ENCODE measurements at places on chromosomes 12 and 14. TPM values are rescaled to one million over a fixed set of nuclear protein-coding genes. Genes with fewer than 3 reads are reported as not detected.

The KCNJ8 gene
- 6.6 TPM for total RNA-seq

DNA sequence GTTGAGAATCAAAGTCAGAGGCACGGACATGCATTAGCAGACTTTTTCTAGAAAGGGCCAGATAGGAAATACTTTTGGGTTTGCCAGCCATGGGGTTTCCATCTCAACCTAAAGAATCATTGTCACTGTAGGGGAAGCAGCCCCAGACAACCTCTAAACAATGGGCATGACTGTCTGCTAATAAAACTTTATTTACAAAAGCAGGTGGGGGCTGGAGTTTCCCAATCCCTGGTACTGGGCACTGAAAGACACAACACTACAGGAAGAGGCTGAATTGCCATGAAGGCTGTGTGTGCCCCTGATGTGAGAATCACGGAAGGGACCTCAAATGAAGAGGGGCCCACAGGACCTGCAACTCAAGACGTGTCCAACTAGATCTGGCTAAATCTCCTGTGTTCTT is 62.0 kb upstream of the GPR68 start:
- no peak for DNase-seq

The OR4K5 gene
- total RNA-seq = not detected

DNA sequence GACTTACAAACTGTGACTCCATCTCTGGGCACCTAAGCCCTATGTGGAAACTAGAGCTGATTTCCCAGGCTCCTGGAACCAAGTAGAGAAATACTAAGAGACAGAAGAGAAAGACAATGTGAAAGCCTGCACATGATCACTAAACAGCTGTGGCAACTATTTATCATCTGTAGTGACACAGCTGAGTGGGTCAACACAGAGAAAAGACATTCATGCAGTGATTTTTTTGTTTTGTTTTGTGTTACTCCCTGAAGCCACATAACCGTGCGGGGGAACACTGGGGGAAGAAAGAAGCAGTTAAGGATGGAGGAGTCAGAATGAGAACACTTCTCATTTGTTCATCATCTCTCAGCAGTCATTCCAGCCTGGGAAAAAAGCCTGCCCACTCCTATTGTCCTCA is 1.5 kb downstream of the PRR4 start:
- DNase-seq = no peak

DNA sequence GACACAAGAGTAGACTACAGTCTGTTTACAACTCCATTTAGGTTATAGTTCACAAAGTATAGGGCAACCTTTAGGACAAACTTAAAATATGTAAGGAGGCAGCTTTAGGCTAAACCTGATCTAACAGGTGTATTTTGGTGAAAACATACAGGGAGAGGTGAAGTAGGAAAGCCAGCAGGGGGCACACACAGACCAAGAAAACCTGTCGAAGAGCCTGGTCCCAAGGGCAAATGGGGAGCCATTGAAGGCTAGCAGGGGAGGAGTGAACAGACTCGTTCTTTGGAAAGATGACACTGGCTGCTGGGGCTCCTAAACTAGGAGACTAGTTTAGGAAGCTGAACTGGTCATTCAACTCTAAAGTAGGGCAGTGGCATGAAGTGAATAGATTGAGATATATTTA is 138.8 kb upstream of the WSCD2 start:
- no peak for DNase-seq

GRCh38 chr12:131057211-131057721 is 103.6 kb downstream of the ADGRD1 start:
- no peak for DNase-seq

- DNase-seq = no peak
Measured at GRCh38 chr12:120979220-120979861, 998 bp downstream of the HNF1A start.

DNA sequence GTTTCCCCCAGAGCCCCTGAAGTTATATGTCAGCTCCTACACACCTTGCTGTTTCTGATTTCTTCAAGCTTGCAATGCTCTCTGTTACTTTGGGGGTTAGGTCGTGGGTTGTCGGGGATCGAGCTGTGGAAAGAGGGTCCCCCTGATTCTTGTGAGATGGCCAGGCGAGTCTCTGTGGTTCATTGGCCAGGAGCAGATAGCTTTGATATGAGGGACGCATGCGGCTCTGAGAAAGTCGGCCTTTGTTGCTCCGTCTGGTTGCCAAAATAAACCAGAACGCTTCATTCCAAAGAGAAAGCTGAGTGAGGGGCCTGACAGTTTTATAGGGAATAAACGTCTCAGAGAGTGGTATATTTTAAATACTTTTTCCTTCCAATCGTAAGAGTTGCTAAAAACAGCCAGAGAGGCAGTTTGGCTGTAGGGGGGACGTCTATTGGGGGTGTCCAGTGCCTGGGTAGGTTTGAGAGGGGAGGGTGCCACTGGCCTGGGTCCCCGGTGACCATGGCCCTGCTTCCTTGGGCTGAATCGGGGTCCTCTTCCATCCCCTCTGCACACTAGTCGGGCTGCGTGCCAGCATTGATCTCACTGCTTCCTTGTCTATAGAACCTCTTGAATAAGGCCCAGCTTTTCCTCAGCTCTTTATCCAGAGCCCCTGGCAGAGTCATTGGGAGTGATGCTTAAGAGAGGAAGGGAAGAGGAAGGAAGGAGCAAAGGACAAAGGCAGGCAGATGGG is 18.9 kb downstream of the CCND2 start:
- no peak for DNase-seq

- DNase-seq = no peak
Measured at GRCh38 chr12:88574278-88574677, 6.0 kb downstream of the KITLG start.
